ENCODE measurements at places on chromosomes 4 and X. TPM values are rescaled to one million over a fixed set of nuclear protein-coding genes. Genes with fewer than 3 reads are reported as not detected.

CLGN gene
- 0.08 TPM for total RNA-seq

DNA sequence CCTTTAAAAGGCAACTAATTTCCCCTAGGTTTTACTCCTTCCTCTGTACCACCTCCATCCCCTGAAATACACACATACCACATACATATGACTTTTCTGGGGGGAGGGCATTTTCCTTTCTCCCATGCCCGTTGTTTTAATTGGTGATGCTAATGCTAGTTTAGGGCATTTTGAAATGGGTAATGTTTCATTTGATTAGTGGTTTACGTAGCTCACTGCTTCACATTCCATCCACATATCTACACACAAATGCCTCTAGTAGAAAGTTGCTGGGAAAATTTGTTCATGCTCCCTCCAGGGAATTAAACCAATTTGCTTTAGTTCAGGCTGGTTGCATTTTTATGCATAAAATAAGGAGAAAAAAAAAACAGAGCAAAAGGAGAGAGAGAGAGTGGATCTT, 231.2 kb downstream of the FRAS1 start:
- ATAC-seq: no peak

APLN gene
- total RNA-seq: 2.5 TPM

GRCh38 chr4:63728480-63729177, 680.6 kb downstream of the TECRL start:
- ATAC-seq: no peak

- ATAC-seq: peak; percentile 39
Measured at GRCh38 chr4:73127839-73128453, 58.4 kb upstream of the COX18 start.

- ATAC-seq: no peak
Measured at GRCh38 chrX:148146121-148146520, 165.0 kb downstream of the FMR1NB start.

CSAG1 gene
- total RNA-seq: not detected

HNRNPDL gene
- 260 TPM for total RNA-seq

DNA sequence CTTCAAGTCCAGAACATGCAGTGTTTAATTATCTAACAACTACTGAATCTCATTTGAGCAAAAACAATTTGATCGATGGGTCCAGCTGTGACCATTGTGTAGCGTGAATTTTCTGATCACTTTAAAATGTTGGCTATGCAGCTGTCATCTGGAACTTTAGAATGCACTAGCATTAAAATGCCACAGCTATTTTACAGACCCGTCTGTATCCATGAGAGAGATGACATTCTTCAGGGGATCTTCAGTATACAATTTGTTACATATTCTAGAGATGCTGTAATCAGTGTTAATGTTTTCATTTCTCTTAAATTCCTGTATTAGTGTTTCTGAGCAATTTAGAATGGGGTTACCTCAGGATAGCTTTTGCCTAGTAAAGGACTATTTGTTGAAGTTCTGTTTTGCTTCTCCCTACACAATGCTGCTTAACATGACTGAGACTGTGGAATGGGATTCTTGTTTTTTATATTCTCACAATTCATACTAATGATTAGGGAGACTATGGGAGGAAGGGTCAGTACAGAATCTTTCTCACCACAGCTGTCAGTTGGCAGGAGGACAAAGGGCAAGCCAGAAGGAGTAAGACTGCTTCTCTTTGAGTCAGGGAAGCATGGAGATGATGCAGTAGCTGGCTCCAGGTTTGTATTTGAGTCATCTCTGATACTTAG, 13.2 kb upstream of the CTSO start:
- no peak for ATAC-seq

GLRA2 gene
- not detected for total RNA-seq

DNA sequence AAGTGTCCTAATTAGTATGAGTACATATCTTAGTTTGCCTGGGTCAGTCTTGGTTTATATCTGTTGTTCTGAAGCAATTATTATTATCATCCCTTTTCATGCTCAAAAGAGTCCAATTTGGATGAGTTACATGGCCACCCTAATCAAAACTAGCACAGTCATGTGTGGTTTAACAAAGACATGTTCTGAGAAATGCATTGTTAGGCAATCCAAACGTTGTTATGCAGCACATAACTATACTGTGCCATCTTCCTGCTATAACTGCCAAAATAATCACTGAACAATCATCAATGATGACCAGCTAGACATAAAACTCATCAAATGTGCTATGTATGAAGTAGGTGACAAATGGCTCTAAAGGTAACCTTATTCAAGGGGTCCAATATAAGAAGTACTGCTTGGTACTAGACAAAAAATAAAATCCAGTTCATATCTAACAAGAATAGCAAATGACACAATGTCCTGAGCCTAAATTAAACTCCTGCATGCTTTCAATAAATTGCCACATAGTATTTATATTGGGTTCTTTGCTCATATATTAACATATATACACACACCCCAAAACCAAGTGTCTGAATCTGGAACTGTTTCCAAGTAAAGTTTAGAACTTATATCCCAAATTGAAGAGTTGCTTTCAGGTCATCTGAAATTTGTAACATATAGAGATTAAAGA, 41.9 kb downstream of the CNOT6L start:
- ATAC-seq: peak; percentile 80

DNA sequence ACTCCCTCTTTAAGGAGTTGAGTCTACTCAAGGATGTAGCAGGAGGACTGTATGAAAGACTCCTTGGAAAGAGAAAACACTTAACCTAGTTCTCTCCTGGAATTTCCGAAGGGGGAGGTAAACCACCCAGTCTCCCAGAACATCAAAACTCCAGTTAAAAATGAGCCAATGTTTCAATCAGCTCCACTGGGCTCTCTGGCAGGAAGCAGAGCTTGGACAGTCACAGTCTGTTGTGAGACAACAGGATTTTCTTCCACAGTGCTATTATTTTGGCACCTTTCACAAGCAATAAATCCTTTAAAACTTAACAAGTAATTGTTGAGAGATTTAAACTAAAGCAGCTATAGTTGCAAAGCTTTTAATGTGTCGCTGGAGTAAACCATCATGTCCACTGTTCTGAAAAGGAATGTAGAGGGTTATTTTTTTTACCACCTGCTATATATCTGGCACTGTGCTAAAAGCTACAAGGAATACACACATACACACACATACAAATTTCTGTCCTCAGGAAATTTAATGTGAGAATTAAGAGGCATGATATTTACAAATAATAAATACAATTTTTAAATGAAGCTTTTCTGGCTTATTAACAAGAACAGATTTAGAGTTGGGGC, 229.2 kb upstream of the INTU start:
- ATAC-seq: no peak

DNA sequence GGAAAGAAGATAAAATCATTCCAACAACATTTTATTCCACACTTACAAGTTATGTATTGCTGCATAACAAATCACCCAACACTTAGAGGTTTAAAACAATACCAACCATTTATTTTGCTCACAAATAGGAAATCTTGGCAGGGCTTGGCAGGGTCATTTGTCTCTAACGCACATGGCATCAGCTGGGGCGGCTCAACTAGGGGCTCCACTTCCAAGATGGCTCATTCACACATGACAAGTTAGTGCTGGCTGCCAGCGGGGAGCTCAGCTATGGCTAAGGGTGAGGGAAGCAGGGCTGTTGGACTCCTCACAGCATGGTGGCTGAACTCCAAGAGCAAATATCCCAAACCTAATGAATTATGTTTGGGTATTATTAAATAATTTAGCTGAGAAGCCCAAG, 377.0 kb downstream of the ZNF674 start:
- ATAC-seq: no peak

DNA sequence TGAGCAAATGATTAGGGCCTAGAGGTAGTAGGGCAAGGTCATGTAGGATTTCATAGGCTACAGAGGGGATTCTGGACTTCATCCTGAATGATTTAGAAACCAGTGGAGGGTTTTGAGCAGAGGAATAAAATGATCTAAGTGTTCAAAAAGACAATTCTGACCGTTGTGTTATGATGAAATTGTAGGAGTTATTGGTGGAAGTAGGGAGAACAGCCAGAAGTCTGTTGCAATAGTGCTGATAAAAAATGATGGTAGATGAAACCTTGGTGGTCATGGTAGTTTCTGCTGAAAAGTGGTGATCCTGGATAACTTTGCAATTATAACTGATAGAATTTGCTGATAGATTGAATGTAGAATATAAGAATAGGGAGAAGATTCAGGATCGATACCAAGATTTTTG, 60.2 kb downstream of the MID1IP1 start:
- ATAC-seq: no peak

NPNT gene
- total RNA-seq: not detected

DNA sequence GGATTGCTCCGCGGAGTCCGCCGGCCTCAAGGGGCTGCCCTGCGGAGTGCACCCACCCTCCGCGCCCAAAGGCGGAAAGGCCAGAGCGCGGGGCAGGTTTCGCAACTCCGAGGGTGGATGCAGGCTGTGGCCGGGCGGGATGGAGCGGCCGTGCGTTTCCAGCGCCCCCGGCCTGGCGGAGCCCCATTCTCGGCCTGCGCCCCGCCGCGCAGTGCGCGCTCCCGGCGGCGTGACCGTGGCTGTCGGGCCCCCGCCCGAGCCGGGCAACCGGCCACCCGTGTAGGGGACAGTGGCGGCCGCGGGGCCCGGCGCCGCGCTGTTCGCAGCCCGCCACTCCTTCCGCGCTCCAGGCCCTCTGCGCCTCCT, 331 bp downstream of the SETD7 start:
- peak; percentile 9 for ATAC-seq

DNA sequence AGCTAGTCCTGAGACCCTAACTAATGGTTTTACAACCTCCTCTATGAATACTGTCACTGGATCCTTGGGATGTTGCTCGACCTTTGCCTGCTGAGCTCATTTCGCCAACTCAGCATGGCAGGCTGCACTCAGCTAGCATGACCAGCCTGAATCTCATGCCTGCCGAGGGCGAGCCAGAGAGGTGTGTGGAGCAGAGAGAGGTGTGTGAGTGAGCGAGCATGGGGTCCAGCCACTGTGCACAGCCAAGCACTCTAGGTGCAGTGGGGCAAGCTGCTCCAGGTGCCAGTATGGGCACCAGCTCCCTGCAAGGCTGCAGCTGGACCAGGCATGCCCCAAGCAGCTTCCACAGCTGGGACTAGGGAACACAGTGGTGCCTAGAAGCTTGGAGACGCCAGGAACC, 410.9 kb downstream of the PCDH10 start:
- no peak for ATAC-seq

DNA sequence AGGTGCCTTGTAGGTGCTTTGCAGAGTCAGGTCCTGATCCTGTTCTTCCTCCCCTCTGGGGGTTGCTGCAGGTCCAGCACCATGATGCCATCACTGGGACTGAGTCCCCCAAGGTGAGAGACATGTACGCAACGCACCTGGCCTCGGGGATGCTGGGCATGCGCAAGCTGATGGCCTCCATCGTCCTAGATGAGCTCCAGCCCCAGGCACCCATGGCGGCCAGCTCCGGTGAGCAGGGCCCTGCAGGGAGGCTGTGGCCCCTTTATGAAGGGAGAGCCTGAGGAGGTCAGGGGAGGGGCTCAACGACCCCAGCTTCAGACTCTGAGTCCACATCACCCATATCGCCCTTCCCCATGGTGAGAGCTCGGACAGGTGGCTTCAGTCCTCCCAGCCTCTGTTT, 23.1 kb downstream of the MAN2B2 start:
- no peak for ATAC-seq

DNA sequence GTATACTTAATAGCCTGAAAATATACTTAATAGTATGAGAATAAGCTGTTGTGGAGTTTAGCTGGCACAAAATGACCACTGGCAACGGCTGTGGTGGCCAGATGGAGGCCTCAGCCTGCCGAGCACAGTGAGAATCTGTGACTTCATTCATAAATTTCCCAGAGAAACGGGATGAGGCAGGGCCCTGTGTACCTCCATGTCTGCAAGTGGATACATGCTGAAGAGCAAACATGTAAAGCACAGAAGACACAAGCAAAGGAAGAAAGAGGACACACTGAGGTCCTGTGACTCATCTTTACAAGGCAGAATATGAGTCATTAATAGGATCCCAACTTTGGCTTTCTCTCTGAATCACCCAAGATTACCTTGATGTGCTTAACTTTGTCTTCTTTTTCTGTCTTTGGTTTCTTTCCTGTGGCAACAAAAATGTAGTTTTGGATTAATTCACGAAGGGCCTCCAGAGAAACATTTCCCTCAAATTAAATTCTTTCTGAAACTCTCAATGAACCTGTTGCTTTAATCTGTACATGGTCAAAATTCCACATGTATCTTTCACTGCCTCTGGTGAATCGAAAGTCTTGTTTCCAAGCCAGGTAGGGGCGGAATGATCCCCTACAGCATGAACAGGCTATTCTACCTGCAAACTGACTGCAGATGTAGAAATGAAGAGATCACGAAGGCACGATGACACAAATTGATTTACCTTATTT, 56.4 kb downstream of the IRF2 start:
- peak; percentile 77 for ATAC-seq

DNA sequence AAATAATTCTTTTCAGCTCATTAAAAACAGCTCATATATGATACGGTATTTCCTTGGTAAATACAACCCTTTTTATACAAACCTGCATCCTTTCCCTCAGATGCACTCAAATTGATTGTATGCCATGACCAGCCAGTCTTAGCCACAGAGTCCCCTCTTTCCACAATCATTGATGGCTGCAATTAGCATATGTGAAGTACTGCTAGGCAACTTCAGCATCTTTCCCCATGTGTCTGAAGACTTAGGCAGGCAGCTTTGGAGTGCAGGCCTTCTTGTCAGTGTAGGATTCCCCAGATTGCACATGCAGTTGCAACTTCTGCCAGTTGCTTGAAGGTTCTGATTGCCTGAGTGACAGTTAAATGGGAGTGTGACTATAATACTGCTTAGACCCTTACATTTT, 15.6 kb upstream of the MBNL3 start:
- ATAC-seq: no peak

GRCh38 chr4:20816287-20816686, 116.0 kb downstream of the PACRGL start:
- ATAC-seq: no peak

PRR27 gene
- not detected for total RNA-seq

DNA sequence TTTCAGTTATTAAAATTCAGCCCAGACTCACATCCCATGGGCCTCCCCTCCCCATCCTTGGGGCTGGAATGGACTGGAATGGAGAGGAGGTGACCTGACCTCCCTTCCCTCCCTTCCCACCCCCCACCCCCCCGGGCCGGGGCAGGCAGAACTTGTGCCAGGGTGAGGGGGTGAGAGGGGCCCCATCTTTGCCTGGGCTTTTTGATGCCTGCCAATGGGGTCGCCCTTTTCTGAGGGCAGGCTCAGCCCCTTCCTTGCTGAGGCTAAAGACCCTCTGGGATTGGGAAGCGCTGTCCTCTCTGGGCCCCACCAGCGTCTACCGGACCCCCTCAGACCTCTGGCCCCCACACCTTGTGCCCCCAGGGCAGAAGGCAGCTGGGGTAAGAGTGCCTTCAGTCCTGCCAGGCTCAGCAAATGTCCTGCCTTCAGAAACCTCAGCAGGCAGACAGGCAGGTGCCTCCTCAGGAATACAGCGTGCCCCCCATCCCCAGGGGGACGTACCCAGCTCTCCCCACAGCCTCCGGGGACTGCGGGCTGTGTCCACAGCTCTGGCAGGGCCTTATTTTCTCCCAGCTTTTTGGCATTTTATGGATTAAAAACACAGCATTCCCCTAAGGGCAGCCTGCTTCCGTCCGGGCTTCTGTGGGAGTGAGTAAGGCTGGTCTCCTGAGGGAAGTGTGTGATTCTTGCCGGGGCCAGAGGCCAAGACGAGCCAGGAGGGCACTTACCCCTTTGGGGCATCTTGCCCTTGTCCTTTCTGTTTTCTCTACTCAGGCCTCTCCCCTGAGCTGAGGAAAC, 12.6 kb upstream of the CCNQ start:
- no peak for ATAC-seq

NDP gene
- total RNA-seq: not detected
